Left lung (tissue), 14 donors: ENCODE measurements at places on chromosomes 5 and 9. TPM values are rescaled to one million over a fixed set of nuclear protein-coding genes. Genes with fewer than 3 reads are reported as not detected.

Gene WWC1
- polyA plus RNA-seq: 69.0 TPM

Gene PCDHGA9
- 5.3 TPM for polyA plus RNA-seq

Gene SPATA31D4
- not detected for polyA plus RNA-seq

Gene GHR
- 19.2 TPM for polyA plus RNA-seq

Gene TAF11L8
- not detected for polyA plus RNA-seq

DNA sequence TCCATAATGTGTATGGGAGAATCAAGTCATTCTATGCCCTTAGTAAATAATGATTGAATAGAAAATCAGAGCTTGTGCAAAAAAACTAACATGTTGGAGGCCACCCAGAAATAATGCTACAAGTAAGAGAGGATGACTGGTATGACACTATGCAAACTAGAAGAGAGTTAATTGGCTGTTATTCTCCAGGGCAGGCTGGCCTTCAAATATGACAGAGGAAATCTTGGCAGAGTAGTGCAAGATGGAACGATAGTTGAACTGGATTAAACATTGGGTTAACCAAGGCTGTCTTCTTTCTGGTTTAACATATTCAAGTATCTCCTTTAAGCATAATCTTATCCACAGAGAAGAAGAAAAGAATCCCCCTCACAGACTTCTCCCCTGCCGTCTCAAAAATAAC, 196.1 kb downstream of the MPDZ start:
- DNase-seq: no peak

- no peak for DNase-seq
These were observed 556.7 kb downstream of the LRRC70 start for GRCh38 chr5:63135291-63135690.

DNA sequence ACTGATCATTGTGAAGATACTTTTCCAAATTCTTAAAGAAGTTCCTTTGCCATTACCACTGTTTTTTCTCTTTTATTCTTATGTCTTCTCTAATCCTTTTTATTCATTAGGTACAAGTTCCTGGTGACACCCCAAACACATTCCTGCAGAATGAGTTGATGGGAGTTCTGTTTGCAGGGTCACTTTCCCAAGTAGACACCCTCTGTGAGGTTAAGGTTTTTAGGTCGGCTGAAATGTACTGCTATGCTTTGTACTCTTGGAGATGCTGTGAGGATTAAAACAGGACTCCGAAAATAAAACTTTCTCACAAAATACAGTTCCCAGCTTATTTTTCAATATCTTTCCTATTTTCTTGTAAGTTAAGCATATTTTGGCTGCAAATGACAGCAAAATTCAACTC, 143.3 kb upstream of the TLE4 start:
- DNase-seq: no peak

- no peak for DNase-seq
These were observed 40.7 kb downstream of the TLR4 start for GRCh38 chr9:117744856-117745389.

DNA sequence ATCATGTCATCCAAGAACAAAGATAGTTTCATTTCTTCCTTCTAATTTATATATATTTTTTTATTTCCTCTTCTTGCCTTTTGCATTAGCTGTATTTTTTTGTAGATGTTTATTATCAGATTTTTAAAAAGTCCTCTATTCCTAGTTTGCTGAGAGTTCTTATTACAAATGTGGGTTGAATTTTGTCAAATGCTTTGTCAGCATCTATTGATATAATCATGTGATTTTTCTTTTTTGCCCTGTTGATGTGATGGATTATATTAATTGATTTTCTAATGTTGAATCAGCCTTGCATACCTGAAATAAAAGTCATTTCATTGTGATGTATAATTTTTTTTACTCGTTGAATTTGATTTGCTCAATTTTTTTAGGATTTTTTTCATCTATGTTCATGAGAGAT, 46.9 kb downstream of the FOXB2 start:
- no peak for DNase-seq

DNA sequence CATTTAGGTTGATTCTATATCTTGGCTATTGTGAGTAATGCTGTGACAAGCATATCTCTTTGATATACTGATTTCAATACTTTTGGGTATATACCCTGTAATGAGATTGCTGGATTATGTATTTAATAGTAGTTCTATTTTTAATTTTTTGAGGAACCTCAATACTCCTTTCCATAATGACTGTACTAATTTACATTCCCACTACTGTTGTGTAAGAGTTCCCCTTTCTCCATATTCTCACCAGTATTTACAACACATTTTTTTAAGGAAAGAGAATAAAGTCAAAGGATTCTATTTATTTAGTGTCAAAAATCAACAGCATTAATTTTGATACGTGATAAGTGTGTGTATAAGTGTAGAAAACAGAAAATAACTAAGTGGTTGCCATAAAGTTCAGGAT, 356.4 kb upstream of the EDIL3 start:
- DNase-seq: no peak

DNA sequence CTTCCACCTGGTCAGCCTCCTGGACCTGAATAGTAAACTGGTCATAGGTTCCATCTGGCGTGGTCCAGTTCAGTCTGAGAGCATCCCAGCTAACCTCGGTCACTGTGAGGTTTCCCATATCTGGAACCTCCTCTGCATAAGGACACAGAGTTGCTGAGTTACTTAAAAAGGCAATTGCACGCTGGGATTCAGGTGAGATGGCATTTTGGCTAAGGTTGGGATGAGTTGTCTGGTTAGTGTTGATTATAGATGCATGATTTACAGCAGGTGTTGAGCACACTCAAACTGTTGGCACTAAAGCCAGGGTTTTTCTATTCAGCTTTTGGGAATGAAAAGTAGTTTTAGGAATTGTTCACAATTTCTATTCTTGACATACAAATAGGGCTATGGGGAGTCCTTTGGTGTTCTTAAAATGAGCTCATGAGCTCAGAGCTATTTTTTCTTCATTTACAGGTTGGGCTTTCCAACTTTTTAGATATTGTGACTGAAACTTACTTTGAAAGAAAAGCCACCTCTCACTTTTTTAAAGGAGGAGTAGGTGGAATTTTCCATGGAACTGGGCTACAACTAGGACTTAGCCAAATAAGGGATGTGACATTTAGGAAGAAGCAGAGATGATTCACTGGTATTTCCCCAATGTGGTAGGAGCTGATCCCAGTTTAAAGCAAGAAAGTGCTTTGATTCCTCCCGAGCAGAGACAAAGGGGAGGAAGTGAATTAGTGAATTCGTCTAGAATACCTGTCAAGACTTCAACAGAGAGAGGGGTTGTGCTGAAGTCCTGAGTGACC, 54.7 kb downstream of the TNC start:
- DNase-seq: no peak

GRCh38 chr5:2725980-2726765, 25.3 kb downstream of the IRX2 start:
- no peak for DNase-seq

DNA sequence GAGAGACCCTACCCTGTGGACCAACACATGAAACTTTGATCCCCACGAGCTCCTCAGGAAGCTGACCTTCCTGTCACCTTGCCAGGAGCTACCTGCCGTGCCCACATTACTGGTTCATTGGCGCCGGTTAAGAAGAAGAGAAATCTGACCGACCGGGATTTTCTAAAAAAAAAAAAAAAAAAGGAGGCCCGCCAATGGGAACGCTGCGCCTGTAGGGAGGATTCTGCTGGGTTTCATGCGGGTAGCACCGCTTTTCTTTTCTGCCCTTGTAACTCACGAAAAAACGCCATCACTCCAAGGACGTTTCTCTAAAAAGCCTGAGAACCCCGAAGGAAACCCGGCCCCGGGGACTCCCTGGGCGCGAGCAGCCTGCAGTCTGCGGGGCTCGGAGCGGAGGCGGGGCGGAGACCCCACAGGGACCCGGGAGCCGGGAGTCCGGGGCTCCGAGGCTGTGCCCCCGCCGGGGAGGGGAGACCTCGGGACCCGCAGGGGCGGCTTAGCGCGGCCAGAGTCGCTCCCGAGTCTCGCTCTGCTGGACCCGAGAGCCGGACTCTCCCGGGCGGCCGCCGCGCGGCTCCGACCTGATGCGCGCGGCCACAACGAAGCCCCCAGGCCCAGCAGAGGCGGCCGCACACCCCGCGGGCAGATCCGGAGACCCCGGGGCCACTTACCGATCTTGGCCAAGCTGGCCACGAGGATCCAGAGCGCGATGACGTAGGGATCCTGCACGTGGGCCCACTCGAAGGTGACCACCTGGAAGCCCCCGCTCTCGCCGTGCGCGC, 617 bp downstream of the SLC9A3 start:
- no peak for DNase-seq

DNA sequence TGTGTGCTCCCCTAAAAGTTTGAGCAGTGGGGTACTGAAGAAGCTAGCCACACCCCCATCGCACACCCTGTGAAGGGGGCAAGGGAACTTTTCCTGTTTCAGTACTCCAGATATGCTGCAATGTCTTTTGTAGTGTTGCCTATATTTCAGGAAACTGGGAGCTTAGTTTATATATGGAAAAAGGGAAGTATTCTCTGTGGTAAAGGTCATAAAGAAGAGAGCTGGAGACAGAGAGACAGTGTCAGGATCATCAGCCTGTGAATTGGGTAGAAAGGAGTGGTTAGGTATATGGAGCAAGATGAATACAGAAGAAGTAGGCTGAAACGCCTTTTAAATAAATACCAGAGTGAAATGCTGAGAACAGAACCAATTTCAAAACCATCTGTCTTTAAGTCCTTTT, 82.2 kb upstream of the C9orf72 start:
- no peak for DNase-seq

DNA sequence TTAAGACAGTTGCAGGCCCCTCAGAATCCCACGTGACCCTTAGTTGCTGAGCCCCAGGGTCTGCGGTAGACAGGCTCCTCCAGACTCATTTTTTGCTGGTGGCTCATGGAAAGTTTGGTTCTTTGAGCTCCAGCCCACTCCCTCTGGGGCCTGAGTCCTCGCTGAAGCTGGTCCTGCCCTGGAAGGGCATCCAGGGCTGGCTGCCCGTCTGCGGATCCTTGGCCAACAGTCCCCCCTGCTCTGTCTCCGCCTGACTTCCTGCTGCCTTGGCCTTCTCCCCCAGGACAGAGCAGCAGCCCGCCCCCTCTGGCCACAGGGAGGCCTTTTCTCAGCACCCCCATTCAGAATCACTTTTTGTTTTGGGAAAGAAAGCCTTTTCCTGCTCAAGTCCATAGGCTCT, 24.4 kb downstream of the SLC6A7 start:
- peak; percentile 43 for DNase-seq

DNA sequence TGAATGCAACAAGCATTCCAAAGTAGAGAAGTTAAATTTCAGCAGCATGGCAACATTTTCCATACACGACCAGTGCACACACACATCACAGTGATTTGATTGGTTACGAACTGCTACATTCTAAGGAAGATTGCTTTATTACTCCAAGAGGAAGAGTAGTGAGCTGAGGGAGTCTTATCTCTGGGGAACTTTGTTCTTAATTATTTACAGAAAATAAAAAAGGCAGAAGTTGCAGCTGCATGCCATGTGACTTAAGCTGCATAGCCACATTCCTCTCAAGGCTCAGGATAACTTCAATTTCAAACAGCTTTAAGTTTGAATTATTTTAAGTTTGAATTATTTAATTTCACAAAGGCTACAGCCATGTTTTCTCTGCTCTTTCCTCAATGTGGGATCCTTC, 71.6 kb upstream of the HSPB3 start:
- no peak for DNase-seq

- DNase-seq: peak; percentile 29
These were observed 37.0 kb downstream of the B4GALT1 start for GRCh38 chr9:33129886-33130881.

- no peak for DNase-seq
These were observed 387.1 kb downstream of the PDE4D start for GRCh38 chr5:59506285-59506877.

- DNase-seq: no peak
These were observed 226.4 kb downstream of the DCP2 start for GRCh38 chr5:113202746-113203716.

GRCh38 chr5:68778484-68778883, 315.3 kb upstream of the SLC30A5 start:
- DNase-seq: no peak

DNA sequence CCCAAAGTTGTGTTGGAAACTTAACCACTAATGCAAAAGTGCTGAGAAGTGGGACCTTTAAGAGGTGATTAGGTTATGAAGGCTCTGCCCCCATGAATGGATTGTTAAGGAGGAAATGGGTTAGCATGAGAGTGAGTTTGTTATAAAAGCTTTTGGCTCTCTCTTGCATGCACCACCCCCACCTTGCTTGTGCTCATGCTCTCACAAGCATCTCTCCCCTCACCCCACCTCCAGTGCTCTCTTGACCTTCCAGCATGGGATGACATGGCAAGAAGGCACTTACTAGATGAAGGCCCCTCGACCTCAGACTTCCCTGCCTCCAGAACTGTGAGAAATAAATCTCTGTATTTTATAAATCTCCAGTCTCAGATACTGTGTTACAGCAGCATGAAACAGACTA, 52.8 kb downstream of the RICTOR start:
- no peak for DNase-seq

- no peak for DNase-seq
These were observed 124.8 kb upstream of the RAD23B start for GRCh38 chr9:107158321-107158720.
